ENCODE measurements at places on chromosomes 11 and 22. TPM values are rescaled to one million over a fixed set of nuclear protein-coding genes. Genes with fewer than 3 reads are reported as not detected.

Gene KCNJ1
- not detected for total RNA-seq

- 0 out of 2 replicates have a peak, but pooled peaks cover 1% of the 10 kb centered on the region for H3K27me3 ChIP-seq
- no peak for DNase-seq
- H3K4me1 ChIP-seq: no peaks in the 10 kb centered on the region
- H3K27ac ChIP-seq: no peak overlapping the region
- H3K4me3 ChIP-seq: no peak overlapping the region
Measured at GRCh38 chr11:132430429-132431062, 1060.1 kb downstream of the NTM start.

- no peaks in the 10 kb centered on the region for H3K27me3 ChIP-seq
- DNase-seq: no peak
- H3K4me1 ChIP-seq: peaks cover 14% of the 10 kb centered on the region
- no peaks in the 10 kb centered on the region for H3K36me3 ChIP-seq
Measured at GRCh38 chr11:115280775-115281174, 223.4 kb downstream of the CADM1 start.

Gene SYT7
- total RNA-seq: not detected

Gene ART5
- total RNA-seq: not detected

- DNase-seq: no peak
- 0 out of 2 replicates have a peak, but pooled peaks cover 1% of the 10 kb centered on the region for H3K4me1 ChIP-seq
- H3K27ac ChIP-seq: no peak overlapping the region
- peaks cover 85% of the 10 kb centered on the region for H3K27me3 ChIP-seq
Measured at GRCh38 chr11:13009476-13009920, 382 bp downstream of the RASSF10 start.

DNA sequence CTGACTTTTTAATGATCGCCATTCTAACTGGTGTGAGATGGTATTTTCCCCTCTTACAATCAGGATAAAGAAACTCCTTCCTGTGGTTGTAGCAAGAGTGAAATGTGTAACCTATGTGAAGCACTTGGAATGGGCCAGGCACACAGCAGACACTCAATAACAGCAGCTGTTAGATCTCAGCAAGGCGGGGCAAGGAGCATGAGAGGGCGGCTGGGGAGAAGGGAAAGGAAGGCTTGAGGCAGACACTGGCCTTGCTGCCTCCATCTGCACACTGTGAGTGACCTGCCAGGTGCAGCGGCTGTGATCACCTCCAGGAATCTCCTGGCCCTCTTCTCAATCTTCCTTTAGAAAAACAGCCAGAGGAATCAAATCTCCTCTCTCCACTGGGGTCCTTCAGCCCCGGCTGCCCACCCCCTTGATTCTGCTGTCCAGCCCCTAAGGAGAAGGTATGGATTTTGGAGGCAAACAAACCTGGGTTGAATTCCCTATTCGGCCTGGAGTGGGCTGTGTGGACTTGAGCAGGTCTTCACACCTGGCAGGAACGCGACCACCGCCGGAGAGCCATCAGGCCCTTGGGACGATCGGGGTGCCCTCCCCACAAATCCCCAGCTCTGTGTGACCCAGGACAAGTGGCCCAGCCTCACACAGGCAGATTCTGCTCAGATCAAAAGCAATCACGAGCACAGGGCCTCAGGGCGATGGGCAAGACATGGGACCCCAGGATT is 49.0 kb downstream of the RPUSD4 start:
- H3K4me1 ChIP-seq: peaks cover 14% of the 10 kb centered on the region
- H3K4me3 ChIP-seq: no peak overlapping the region
- H3K36me3 ChIP-seq: no peaks in the 10 kb centered on the region
- H3K27ac ChIP-seq: 0 out of 2 replicates have a peak overlapping the region, but pooled peaks have one; percentile 14
- peak; percentile 25 for DNase-seq

- H3K27me3 ChIP-seq: no peaks in the 10 kb centered on the region
- no peak overlapping the region for H3K27ac ChIP-seq
- H3K36me3 ChIP-seq: no peaks in the 10 kb centered on the region
- peak; percentile 27 for DNase-seq
- no peaks in the 10 kb centered on the region for H3K4me1 ChIP-seq
Measured at GRCh38 chr11:37946155-37946766, 1348.2 kb upstream of the RAG2 start.

DNA sequence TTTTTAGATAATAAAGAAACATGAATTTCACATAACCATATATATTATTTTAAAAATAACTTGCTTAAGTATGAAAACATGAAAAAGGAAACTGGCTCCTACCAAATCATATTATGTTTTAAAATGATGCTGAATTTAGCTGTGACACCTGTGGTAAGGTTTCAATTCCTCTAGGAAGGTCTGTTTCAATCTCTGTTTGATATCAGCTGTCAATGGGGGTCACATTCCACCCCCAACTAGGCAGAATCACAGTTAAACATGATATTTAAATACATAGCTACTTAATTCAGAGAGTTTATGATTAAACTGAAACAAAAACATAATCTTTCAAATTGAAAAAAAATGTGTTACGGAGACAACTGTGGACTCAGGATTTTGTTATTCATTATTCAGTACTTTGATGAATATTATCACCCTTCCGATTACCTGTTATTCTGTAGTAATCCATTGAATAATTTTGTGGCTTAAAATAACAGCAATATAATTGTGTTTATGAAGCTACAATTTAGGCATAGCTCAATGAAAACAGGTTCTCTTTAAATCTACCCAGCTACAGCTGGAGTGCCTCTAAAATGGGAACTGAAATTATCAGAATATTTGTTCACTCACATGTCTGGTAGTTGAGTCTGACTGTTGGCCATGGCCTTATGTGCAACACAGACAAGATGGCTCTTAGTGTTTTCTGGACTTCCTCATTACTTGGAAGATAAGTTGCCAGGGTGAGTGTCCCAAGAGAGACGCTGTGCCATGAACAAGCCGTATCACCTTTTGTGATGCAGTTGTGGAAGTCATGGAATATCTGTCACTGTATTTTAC is 244.6 kb upstream of the ANO3 start:
- DNase-seq: no peak
- H3K27me3 ChIP-seq: no peaks in the 10 kb centered on the region
- no peaks in the 10 kb centered on the region for H3K36me3 ChIP-seq
- no peak overlapping the region for H3K4me3 ChIP-seq
- H3K27ac ChIP-seq: no peak overlapping the region

DNA sequence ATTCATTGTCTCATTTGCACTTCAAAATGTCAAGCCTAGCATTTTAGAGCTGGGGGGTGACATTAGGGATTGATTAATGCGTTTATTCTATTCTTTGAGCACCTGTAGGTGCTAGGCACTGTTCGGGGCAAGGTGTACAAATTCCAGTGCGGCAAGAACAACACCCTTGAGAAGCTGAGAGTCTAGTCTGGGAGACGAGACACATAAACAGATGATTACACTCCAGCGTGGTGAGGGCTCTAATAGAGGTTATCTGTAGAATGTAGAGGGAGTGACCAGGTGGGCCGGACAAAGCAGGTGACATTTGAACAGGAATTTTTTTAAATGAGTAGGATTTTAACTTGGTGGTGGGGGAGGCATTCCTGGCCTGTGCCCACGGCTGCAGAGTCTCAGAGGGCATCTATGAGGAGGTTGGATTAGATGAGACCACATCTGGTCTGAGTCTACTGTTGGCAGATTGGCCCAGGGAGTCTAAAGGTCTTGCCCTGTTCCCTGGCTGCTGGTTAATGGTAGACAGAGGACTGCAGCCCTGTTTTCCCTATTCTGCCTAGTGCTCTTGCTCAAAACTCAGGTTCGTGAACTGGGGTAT is 970 bp downstream of the CAT start:
- no peaks in the 10 kb centered on the region for H3K27me3 ChIP-seq
- H3K4me1 ChIP-seq: no peaks in the 10 kb centered on the region
- peak overlapping the region; percentile 89 for H3K4me3 ChIP-seq
- no peak for DNase-seq

GRCh38 chr22:17334983-17335382 is 34.3 kb upstream of the CECR2 start:
- H3K4me1 ChIP-seq: no peaks in the 10 kb centered on the region
- H3K4me3 ChIP-seq: no peak overlapping the region
- no peak overlapping the region for H3K27ac ChIP-seq
- peaks cover 2% of the 10 kb centered on the region for H3K27me3 ChIP-seq
- H3K36me3 ChIP-seq: no peaks in the 10 kb centered on the region

Gene CDCA5
- 9.1 TPM for total RNA-seq
